ENCODE measurements at places on chromosomes 1 and 21. TPM values are rescaled to one million over a fixed set of nuclear protein-coding genes. Genes with fewer than 3 reads are reported as not detected.

Gene USP21
- total RNA-seq: 24.3 TPM

Gene TOMM40L
- 12.1 TPM for total RNA-seq

Gene RGS13
- 0.13 TPM for total RNA-seq

Gene MX2
- total RNA-seq: 0.80 TPM

Gene FAM151A
- total RNA-seq: not detected

Gene PODN
- 0.39 TPM for total RNA-seq

Gene PRR9
- not detected for total RNA-seq

Gene RGS1
- total RNA-seq: not detected

Gene OLIG2
- total RNA-seq: not detected

Gene GREM2
- total RNA-seq: not detected

Gene NVL
- 10.1 TPM for total RNA-seq

Gene FCRL2
- not detected for total RNA-seq

Gene PLCH2
- not detected for total RNA-seq

Gene TLCD4
- total RNA-seq: 0.78 TPM

Gene TNNT2
- total RNA-seq: not detected

Gene SLC16A4
- 21.7 TPM for total RNA-seq

Gene ELK4
- 12.8 TPM for total RNA-seq

Gene FAM177B
- not detected for total RNA-seq

Gene UBE2U
- not detected for total RNA-seq

Gene MIER1
- total RNA-seq: 22.8 TPM

Gene SYPL2
- total RNA-seq: under 0.01 TPM

Gene NR1I3
- not detected for total RNA-seq

Gene NPHS2
- total RNA-seq: not detected

Gene OR6N1
- not detected for total RNA-seq

Gene KMO
- total RNA-seq: not detected

Gene MYBPH
- 8.5 TPM for total RNA-seq

Gene ZNF684
- total RNA-seq: 5.0 TPM

Gene ZBTB8B
- not detected for total RNA-seq

Gene RAB3B
- total RNA-seq: 3.9 TPM

Gene KCNA2
- not detected for total RNA-seq

Gene LRRC71
- total RNA-seq: not detected

Gene ERO1B
- 3.6 TPM for total RNA-seq

Gene OR2T4
- not detected for total RNA-seq

Gene NFASC
- 1.2 TPM for total RNA-seq

Gene TNFRSF1B
- total RNA-seq: 41.6 TPM

Gene PPP2R5A
- total RNA-seq: 23.3 TPM

Gene TMEM240
- 10.3 TPM for total RNA-seq

Gene CEP85
- total RNA-seq: 4.6 TPM

Gene ATXN7L2
- 6.5 TPM for total RNA-seq

Gene C2CD2
- total RNA-seq: 3.9 TPM

Gene RGS4
- 14.4 TPM for total RNA-seq

Gene ACTN2
- total RNA-seq: 1.6 TPM
